Activated CD4-positive, alpha-beta memory T cell treated with anti-CD3 and anti-CD28 coated beads, Interleukin-2, amount 10 ng/mL, durations not matched to agents 7 days and 5 days (primary cell): ENCODE measurements at places on chromosomes 5 and 9. TPM values are rescaled to one million over a fixed set of nuclear protein-coding genes. Genes with fewer than 3 reads are reported as not detected.

Gene PDLIM4
- total RNA-seq: not detected

Gene FABP6
- not detected for total RNA-seq

- DNase-seq: no peak
- no peaks in the 10 kb centered on the region for H3K4me1 ChIP-seq
- H3K36me3 ChIP-seq: peaks cover 22% of the 10 kb centered on the region
These were observed 29.4 kb downstream of the HRH2 start for GRCh38 chr5:175687231-175687701.

DNA sequence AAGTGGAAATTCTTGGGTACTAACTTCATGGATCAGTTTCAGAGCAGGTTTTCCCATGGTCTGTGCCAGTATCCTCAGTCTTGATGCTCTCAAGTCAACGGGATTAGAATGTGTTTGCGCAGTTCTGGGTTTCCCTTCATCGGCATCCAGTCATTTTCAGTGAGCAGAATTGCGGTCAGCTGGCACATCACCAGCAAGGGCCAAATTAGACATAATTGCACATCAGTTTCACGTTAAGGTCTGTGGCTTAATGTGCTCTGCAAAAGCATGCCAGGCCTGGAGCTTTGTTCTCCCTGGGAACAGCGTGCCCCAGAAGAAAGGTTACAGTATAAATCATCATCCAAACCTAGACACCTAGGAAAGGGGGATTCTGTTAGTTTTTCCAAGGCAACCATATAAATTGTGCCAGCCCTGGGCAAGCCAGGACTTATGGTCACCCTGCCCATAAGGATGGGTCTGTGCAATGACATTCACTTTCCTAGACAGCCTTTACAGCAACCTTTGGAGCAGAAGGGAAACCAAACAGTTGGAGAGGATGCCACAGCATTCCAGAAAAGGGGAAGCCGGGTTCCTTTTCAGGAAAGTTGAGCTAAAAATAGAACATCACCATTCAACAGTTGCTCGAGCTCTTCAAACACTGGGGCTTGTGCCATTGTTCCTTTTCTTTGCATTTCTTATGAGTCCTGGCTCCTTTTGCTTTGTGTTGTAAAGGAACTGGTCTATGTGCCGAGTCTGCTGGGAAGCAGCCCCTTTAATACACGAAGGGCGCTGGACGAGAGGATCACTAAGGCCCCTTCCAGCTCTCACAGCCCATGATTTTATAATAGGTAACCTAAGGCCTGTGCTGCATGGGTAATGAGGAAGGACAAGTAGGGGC lies 23.1 kb downstream of the IQGAP2 start:
- peaks cover 21% of the 10 kb centered on the region for H3K4me1 ChIP-seq
- no peak for DNase-seq
- no peak overlapping the region for H3K27ac ChIP-seq
- H3K27me3 ChIP-seq: no peaks in the 10 kb centered on the region

DNA sequence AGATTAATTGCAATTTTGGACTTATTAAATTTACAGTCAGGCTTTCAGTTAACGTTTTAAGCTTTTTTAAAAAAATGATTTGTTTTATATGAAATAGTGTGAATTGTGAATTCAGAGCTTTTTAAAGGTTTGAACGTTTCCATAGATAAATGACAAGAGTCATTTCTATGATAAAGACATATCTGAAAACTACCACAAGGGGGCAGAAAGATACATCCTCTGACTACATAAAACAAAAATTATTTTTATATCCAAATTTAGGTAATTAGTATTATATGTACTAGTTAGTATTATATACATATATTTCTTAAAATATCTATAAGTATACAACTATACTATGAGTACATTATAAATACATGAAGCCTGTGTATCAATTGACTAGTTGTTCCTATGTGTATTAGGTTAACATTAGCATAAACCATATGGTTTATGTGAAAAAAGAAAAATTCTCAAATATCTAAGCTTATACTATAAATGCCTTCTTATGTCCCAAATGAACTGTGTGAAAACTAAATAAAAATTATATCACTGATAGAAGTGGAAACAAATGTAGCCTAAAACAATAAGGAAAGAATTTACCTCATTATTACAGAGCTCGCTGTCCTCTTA lies 155.2 kb downstream of the MEF2C start:
- no peak overlapping the region for H3K27ac ChIP-seq
- no peak for DNase-seq
- no peaks in the 10 kb centered on the region for H3K36me3 ChIP-seq
- no peaks in the 10 kb centered on the region for H3K4me1 ChIP-seq
- peaks cover 11% of the 10 kb centered on the region for H3K27me3 ChIP-seq

DNA sequence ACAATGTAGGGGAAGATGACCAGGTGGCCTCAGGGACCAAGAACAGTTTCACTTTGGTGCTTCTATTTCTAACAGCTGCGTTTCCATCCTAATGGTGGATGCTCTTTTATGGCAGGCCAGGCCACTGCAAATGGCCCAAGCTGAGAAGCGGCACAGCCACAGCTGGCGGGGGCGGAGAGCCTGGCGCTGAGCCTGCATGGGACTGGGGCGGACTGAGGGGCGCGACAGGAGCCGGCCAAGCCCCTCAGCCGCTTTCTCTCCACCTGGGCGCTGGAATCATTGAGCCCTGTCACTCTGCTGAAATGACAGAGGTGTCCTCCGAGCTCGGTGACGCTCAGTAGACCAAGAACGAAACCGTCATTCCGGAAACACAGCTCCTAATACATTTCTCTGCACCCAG lies 317.3 kb upstream of the PDE4D start:
- H3K27ac ChIP-seq: no peak overlapping the region
- no peak for DNase-seq
- no peaks in the 10 kb centered on the region for H3K27me3 ChIP-seq
- H3K4me1 ChIP-seq: no peaks in the 10 kb centered on the region

DNA sequence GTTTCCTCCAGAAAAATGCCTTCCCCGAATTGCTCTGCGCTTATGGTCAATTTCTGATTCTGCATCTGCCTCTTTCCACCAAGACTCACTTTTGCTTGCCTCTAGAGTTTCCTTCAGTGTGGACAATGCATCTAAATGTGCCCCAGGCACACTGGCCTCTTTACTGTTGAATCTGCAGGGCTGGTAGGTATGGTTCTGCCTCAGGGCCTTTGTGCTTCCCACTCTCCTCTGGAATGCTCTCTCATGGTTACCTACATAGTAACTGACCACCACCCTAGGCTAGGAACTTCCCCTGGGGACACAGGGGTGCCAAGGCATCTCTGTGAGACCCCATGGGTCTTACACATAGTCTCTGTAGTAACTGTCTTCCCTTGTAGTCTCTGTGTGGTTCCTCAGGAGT lies 1258.6 kb downstream of the CDH12 start:
- H3K27ac ChIP-seq: no peak overlapping the region
- no peaks in the 10 kb centered on the region for H3K36me3 ChIP-seq
- no peak overlapping the region for H3K4me3 ChIP-seq
- no peaks in the 10 kb centered on the region for H3K4me1 ChIP-seq
